Cortex of kidney (tissue), 1 donor: ENCODE measurements at places on chromosomes 3 and 15.

GRCh38 chr15:67746022-67746421, 79.3 kb upstream of the SKOR1 start:
- no peak for DNase-seq

DNA sequence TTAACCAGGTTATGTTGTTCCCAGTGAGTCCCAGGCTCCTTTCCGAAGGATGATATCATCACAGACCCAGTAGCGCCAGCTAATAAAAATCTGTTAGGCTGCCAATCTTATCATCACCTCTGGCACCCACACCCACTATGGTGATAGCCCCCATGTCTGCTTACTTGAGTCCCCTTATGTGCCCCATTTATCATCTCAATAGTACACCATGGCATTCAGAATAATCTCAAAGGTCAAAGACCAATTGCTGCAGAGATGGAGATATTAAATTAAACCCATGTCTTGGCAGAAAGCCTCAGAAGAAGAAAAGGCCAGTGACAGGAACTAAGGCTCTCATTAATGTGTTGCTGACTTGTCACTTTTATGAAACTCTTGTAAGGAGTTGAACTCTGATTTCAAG, 32.8 kb downstream of the CPNE4 start:
- no peak for DNase-seq

- DNase-seq, result no peak
Observed at GRCh38 chr15:42059661-42060476, 34.5 kb downstream of the PLA2G4D start.

DNA sequence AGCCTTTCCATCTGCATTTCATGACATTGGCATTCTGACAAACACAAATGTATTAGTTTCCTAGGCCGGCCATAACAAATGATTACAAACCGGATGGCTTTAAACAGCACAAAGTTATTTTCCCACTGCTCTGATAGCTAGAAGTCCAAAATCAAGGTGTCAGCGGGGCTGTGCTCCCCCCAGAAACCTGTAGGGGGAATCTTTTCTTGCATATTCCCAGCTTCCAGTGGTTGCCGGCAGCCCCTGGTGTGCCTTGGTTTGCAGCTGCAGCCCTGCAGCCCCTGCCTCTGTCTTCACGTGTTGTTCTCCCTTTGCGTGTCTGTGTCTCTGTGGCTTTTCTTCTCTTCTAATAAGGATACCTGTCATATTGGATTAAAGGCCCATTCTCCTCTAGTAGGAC, 79.0 kb upstream of the CDV3 start:
- DNase-seq, result no peak

GRCh38 chr3:20914310-20914709, 728.3 kb upstream of the SGO1 start:
- DNase-seq, result no peak
